ENCODE measurements at places on chromosomes 12 and 14. TPM values are rescaled to one million over a fixed set of nuclear protein-coding genes. Genes with fewer than 3 reads are reported as not detected.

SOAT2 gene
- not detected for total RNA-seq

DNA sequence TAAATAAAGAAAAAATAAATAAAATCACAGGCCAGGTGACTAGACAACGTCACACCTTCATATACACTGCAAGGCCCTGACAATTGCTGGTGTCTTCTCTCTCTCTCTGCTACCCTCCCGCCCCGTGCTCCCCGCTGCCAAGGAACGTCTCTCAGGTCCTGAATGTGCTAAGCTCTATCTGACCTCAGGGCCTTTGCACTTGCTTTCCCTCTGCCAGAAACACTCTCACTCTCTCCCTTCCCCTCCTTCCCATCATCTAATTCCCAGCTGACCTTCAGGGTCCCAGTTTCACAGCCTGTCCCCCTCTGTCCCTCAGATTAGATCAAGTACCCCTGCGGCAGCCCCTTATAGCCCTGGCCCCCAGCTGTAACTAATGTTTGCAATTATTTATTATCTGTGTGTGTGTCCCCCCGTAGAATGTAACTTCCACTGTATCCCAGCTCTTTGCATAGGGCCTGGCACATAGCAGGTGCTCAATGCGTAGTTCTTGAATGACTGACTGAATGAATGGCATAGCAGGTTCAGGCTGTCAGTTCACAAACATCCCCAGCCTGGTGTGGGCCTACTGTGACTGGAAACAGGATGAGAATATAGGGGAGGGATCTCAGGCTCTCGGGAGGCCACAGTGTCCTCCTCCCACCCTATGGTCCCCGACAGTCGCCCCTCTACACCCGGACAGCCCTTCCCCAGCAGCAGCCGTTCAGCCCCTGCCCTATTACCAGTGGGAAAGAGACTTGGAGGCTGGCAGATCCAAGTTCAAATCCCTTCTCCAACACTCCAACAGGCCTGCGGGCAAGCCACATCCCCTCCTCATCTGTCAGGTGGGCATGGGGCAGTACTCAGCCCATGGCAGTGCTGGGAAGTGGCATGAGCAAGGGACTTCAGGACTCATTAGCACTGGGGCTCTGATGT lies 6.6 kb downstream of the BEGAIN start:
- DNase-seq, result no peak

MAP1LC3B2 gene
- total RNA-seq, result 2.5 TPM

GRCh38 chr14:24145690-24146452 lies 539 bp downstream of the PSME2 start:
- no peak for DNase-seq

IFNG-AS1 gene
- total RNA-seq, result not detected

- DNase-seq, result no peak
Observed at GRCh38 chr14:101972126-101972866, 7.9 kb downstream of the DYNC1H1 start.

DNA sequence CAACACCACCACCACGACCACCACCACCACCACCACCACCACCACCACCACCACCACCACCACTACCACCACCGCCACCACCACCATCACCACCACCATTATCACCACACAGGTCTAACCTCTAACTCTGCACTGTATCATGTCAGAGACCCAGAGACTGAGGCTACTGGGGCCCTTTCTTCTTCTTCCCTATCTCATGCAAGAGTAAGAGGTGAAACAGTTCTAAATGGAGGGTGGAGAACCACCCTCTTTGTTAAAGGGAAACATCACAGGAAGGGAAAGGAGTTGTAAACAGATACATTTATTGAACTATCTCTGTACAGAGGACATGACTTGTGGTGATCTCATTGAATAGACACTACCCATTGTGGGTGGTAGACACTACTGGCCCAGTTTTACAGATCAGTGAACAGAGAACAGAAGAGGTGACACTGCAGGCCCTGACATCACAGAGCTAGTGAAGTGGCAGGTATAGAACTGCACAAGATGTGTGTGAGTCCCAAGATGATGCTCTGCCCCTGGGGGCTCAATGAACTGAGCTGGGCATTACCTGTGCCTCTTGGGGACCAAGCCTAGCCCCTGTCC lies 91.6 kb downstream of the FOXN3 start:
- no peak for DNase-seq

- DNase-seq, result no peak
Observed at GRCh38 chr12:109910254-109910968, 10.3 kb downstream of the TCHP start.

TMEM121 gene
- 0.81 TPM for total RNA-seq

DNA sequence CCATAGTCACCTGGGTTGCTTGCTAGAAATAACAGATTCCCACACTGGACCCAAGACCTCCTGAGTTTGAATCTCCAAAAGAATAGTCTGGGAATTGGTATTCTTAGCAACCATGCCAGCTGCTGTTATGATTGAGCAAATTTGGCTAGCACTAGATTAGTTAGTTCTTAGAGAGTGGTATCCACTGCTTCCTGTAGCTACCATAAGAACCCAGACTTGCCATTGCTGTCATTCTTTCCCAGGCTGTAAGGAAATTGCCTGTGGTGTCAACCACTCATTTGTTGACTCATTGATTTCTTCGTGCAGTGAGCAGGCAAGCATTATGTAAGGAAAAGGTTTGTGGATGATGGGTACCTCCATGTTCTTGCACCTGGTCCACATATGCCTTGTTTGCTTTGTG lies 201.8 kb upstream of the RGS6 start:
- no peak for DNase-seq

DNA sequence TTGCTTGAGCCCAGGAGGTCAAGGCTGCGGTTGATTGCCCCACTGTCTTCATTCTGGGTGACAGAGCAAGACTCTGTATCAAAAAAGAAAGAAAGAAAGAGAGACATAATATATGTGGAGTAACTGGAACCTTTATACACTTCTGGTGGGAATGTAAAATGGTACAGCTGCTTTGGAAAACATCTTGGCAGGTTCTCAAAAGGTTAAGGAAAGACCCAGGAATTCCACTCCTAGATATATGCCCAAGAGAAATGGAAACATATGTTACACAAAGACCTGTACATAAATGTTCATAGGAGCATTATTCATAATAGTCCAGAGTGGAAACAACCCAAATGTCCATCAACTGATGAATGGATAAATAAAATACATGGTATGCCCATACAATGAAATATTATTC lies 7.2 kb downstream of the RBMS2 start:
- no peak for DNase-seq

Data from WTC11 (cell line).